ENCODE measurements at places on chromosomes 16 and 17.
A peak's percentile ranks its signal among the peaks of the same experiment; 100 is the strongest.

- DNase-seq, result no peak
These were observed 32.5 kb upstream of the RAI1 start for GRCh38 chr17:17648762-17649161.

DNA sequence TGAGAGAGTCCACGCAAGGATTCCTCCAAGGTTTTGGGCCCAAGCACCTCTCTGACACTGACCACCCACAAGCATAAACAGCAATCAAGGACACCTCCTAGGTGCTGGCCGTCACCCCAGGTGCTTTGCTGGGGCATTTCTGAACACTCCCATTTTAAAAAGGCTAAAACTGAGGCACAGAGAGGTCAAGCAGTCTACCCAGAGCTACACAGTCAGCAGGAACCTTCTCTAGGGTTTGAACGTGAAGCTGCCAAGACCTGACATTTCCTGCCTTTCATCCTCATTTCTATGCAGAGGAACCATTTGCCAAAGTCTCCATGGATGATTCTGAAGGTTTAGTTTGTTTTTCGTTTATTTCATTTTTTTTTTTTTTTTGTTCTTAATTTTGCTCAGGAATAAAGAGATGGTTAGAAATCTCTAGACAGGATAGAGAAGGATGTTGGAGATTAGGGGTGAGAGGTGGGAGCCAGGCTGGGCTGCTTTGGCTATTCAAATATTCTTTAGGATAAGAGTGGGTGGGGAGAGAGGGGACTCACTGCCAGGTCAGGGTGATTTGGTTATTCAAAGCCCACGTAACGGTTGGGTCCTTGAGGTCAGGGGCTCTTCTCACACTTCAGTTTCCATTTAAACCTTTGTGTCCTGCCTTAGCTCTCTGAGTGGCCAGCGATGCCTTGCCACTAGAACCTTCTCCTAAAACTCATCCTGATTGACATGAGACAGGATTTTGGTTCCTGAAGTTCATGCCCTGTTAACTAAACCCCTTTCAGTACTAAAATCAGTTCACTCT lies 6.2 kb downstream of the PLCG2 start:
- no peak for DNase-seq

GRCh38 chr17:4901648-4902344 lies 1.1 kb downstream of the CHRNE start:
- DNase-seq, result no peak

DNA sequence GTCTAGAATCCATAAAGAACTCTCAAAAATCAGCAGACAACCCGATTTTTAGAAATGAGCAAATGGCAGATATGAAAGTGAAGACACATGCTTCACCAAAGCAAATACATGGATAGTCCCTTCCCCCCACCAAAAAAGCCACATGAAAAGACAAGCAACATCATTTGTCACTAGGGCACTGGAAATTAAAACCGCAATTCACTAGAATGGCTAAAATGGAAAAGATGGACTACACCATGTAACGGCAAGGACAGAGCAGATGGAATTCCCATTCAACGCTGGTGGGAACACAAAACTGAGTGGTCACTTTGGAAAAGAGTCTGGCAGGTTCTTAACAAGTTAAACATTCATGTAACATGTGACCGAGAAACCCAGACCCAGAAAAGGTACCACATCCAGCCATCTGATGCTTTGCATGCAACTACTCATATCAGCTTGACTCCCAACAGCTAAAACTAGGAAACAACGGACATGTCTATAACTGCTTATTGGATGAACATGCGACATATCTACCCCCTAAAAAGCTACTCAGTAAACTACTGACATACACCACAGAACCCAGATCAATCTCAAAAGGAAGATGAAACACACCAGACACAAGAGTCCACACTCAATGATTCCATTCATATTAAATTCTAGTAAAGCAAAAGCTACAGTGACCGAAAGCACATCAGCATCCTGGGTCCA lies 132.6 kb downstream of the ZNF778 start:
- no peak for DNase-seq

GRCh38 chr17:7894866-7895265 lies 6.3 kb downstream of the CHD3 start:
- no peak for DNase-seq

DNA sequence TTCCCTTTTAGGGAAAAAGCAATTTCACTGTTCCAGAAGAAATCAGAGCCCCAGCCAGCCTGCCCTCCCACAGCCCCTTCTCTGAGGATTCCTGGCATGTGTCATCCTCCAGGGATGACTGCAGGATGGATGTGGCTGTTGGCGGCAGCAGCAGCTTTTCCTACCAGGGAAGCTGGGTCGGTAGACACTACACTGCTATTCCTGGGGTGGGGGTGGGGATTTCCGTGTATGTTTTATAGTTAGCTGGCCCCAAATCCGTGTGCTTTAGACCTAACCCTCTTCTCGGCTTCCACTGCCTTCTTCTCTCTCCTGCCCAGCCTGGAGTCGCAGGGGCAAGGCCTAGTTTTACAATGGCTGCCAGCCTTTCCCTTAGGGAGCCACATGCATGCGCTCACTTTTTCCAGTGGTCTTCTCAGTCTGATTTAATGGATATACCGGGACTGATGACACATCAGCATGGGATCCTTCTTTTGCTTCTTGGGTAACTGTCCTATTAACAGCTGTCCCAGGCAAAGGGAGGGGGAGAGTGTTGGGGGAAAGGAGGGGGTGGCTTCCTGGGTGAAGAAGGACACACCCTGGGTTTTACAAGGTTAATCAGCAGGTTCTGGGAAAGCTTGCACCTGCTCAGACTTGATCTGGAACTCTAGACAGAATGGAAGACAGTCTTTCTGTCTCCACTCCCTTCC lies 2.7 kb upstream of the NFE2L1 start:
- DNase-seq, result no peak

GRCh38 chr16:77364770-77365169 lies 70.1 kb downstream of the ADAMTS18 start:
- no peak for DNase-seq

- DNase-seq, result no peak
These were observed 32.1 kb downstream of the NDE1 start for GRCh38 chr16:15682105-15682570.

GRCh38 chr17:17966399-17966798 lies 5.8 kb downstream of the TOM1L2 start:
- no peak for DNase-seq

DNA sequence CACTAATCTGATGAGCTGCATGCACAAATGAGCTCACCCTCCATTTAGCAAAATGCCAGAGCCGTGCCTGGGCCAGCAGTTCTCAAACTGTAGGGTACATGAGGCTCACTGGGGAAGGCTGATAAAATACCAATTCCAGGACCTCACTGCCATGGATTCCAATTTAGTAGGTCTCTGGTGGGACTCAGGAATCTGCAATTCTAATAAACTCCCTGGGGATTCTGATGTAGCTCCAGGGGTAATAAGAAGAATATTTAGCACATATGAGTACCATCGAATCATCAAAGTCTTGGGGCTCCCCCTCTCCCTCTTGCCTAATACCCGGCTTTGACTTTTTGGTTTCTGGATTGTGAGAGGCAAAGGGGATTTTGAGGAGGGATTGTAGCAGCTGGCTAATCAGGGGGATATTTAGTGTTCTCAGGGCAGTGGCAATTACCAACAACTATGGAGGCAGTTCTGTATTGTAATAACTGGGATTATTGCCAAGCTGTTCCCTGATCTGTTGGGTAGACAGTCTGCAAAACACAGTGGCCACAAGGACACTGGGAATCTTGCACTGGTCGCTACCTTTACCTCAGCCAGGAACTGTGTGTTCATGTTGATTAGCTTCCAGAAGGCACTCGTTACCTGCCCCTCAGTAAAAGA lies 140.4 kb downstream of the SHISA9 start:
- DNase-seq, result no peak

DNA sequence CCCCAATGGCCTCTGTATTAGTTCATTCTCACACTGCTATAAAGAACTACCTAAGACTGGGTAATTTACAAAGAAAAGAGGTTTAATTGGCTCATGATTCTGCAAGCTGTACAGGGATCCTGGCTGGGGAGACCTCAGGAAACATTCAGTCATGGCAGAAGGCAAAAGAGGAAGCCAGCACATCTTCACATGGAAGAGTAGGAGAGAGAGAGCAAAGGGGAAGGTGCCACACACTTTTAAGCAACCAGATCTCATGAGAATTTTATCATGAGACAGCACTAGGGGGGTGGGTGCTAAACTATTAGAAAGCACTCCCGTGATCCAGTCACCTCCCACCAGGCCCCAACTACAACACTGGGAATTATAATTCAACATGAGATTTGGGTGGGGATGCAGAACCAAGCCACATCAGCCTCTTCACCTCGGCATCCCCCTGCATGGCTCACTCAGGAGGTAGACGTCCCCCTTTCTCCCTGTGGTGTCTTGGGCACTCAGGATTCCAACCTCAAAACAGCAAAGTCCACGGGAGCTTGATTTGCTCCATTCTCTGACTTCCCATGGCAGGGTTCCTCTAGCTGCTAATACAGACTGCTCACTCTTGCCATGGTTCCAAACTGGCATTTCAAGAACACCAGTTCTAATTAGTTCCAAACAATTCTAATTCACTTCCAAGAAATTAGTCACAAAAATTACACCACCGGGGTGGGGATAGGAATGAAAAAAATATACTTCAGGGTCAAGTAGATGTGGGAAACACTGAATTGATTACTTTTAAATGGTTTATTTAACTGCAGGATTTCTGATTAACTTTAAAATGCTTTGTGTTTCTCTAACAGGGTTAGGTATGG lies 203.8 kb upstream of the HSBP1 start:
- DNase-seq, result no peak

- no peak for DNase-seq
These were observed 104.7 kb upstream of the GSE1 start for GRCh38 chr16:85508388-85508787.

- no peak for DNase-seq
These were observed 46.7 kb upstream of the GCSH start for GRCh38 chr16:81142864-81143263.

DNA sequence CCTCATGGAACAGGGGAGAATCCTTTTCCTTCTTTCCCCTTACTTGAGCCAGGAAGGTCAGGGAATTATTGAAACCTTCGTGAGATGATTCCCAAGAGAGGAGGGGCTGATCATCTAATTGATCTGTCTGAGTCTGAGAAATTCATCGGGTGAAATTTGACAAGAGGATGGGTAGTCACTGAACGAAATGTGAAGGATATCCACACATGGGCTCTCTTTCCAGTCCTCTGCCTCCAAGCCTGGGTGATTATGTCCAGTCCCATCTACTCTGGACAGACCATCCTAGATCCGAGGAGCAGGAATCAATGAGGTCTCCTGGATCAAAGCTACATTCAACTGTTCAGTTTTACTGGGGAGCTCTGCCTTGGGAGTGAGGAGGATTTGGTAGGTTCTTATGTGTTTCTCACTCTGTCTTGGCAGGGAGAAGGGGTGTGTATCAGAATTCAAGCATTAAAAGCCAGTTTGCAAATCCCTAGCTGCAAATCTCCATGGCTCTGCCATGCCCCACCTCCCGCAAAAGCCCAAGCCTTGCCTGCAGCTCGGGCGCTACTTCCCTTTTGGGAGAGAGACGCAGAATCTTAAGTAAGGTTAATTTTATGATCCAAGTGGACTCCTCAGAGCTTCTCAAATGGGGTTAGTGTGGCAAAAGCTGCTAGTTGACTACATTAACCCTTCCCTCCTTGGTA lies 47.1 kb upstream of the TEKT3 start:
- DNase-seq, result no peak

- DNase-seq, result no peak
These were observed 34.1 kb downstream of the NME2 start for GRCh38 chr17:51200295-51200694.

DNA sequence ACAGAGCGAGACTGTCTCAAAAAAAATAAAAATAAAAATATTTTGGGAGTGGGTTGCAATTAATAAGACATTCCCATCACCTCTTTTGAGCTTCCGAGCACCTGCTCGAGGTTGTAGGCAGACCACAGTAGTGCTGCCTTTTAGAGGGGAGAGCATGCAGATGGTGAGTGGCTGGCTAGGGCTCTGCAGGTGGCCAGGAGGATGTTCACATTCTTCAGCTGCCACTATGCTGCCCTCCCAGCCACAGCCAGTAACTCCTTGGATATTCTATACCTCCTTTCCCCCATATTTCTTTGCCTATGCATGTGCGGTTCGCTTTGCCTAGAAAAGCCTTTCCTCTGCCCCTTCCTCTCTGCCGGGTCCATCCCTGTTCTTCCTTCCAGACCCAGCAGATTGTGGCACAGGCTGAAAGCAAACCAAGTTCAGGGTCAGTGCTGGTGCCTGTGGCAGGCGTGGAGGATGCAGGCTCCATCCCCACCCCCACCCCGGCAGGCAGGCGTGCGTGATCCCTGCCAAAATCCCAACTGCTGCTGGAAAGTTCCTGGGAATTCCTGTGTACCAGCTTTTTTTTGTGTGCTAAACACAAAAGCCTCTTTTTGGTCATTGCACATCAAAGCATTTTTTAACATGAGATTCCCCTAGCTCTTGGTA lies 33.8 kb upstream of the CMIP start:
- no peak for DNase-seq

DNA sequence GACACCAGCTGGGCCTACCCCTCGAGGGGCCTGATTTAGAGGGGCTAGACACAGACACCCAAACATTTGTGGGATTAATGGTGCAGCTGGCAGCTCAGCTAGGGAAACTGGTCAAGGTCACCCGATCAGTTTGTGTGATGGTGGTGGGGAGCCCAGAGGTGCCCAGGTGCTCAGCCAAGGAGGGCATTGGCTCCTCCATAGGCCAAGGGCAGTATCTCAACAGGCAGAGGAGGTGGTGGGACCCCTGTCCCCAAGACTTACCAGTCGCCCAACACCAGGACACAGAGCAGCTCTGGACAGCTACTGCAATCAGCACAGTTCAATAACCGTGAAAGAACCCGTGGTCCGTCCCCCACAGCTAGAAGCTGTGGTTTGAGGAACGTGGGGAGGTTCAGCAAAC lies 120.9 kb downstream of the C16orf78 start:
- no peak for DNase-seq

DNA sequence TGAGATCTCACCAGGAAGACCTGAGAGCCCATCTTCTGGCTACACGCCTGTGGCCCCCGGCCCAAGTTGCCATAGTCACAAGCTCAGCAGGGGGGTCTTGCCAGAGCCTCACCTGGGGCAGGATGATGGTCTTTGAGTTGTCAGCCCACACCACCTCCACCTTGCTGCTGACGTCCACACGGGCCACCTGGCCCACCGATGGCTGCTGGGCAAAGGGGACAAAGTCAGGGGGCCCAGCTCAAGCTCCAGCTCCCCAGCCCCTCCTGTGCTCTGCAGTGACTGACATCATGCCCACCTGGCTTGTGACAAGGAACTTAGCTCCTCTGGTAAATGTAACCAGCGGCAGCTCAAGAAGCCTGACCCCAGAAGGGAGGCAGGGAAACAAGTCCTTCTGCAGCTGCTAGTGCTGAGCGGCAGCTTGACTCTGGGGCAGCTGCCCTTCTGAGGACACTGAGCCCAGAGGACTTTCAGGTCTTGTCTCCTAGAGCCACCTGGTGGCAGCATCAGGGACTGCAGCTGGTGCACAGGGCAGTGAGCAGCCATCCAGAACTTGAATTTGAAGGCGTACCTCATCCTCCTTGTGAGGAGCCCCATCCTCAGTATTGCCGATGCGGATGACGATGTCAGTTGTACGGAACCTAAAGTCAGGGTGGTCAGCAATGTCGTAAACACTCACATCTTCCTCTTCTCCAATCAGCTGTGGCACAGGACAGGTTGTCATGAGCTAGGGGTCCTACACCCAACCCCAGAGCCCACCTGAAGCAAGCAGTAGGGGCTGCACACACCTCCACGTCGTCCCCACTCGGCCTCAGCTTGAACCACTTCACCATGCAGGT lies 13.5 kb downstream of the SPHK1 start:
- DNase-seq, result peak; percentile 84

GRCh38 chr17:13047011-13047606 lies 29.3 kb upstream of the ELAC2 start:
- DNase-seq, result no peak
